ENCODE measurements at places on chromosomes 12 and 14.

GRCh38 chr12:97637770-97638169 is 175.2 kb downstream of the RMST start:
- no peak for DNase-seq

- DNase-seq, result no peak
Measured at GRCh38 chr12:41917938-41918341, 226.7 kb downstream of the GXYLT1 start.

GRCh38 chr14:81738946-81739659 is 205.4 kb upstream of the SEL1L start:
- no peak for DNase-seq

DNA sequence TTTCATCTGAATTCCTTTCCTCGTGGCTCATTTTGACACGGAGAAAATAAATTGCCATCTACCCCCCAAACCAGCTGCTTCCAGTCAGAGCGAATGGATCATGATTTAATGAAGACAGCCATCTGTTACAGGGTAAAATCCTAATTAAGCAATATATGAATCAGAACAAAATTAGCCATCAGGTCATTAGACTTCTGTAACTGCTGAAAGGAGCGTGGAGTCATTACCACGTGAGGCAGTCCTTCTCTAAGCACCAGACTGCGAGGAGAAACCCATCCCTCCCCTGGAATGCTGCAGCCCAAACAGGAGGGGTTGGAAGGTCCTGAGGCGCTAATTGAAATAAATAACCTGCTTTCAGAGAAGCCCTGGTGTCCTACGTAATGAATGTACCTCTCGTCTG is 51.1 kb upstream of the TCL1A start:
- DNase-seq, result no peak

GRCh38 chr14:102694530-102695166 is 82.6 kb upstream of the TRAF3 start:
- DNase-seq, result peak; percentile 78

DNA sequence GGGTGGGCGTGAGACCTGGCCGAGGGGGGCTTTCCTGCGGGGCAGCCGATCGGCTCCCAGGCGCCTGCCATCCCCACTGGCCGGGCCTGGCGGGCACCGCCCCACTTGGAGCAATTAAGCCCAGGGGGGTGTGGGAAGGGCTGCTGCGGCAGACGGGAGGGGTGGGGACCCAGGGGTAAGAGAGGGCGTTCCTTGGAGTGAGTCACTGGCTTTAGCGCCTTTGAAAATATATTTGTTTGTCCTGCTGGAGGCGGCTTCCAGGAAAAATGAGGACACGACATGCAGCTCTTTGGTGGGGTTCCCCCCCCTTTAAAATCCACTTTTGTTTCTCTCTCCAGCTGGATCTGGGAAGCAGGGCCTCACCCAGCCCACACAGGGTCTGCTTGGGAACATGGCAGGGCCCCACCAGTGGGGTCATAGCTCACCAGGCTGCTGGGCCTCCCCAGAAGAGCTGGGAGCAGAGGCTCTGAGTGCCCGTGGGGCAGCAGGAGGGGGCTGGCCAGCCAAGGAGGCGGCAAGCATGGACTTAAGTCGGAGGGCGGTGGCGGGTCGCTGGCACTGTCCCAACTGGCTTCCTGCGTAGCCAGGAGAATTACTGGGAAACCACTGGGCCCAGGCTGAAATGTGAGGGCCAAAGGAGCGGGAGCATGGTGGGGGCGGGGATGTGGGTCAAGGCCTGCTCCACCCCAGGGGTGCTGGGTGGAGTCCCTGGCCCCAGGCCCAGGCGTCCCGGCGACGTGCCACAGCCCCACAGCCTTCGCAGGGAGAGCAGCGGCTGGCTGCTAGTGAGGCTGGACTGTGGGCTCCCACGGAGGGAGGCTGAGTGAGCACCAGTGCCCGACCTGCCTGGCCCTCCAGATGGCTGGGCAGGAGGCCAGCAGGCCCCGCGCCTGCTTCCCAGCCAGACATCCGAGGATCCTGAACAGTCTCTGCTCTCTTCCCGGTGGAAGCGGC is 128.0 kb downstream of the RFLNA start:
- DNase-seq, result peak; percentile 95

DNA sequence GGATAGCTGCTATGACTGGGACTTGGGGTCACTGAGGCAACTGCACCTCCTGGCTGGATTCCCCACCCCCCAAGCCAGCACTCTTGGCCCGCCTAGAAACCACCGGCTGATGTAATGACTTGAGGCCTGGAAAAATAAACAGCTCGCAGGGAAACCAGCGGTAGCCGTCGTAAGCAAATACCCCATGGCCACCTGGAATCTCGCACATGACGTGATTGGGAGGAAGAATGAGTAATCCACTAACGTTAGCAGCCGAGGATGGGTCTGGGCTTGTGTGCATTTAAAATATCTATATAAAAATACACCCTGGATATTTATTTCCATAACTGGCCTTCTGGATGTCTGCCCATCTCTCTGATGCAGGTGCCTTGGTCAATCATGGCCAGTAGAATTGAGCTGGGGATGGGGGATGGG is 120.1 kb downstream of the SMOC1 start:
- DNase-seq, result no peak

GRCh38 chr14:68373847-68374444 is 418.9 kb downstream of the ZFP36L1 start:
- no peak for DNase-seq

DNA sequence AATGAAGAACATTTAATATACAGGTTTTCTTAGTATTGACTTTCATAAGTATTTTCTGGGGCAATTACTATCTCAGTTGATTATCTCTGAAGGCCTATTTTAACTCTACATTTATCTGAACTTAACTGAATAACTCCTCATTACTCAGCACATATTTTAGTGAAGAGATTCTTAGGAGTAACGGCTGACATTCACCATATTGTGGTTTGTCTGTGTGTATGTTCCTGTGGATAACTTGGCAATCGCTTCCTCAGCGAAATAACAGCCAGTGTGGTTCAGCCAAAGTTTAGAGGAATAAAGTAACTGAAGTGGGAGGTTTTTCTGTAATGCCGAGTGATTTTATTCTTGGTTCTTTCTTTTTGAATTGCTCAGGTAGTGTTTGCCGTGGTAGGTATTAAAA is 168.0 kb downstream of the RAD51B start:
- peak; percentile 14 for DNase-seq

Measured in AG08395 (cell line).